ENCODE measurements at places on chromosomes 6 and 20. TPM values are rescaled to one million over a fixed set of nuclear protein-coding genes. Genes with fewer than 3 reads are reported as not detected.
A peak's percentile ranks its signal among the peaks of the same experiment; 100 is the strongest.

- no peak for DNase-seq
Observed at GRCh38 chr6:40986921-40987819, 51.9 kb downstream of the UNC5CL start.

DNA sequence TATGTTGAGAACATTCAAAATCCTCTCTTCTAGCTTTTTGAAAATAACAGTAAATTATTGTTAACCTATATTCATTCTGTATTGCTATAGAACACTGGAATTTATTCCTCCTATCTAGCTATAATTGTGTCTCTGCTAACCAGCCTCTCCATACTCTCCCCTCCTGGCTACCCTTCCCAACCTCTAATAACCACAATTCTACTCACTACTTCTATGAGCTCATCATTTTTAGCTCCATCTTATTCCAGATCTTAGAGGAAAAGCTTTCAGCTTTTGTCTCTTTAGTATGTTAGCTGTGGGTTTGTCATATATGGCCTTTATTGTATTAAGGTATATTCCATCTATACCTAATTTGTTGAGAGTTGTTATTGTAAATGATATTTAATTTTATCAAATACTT lies 108.8 kb downstream of the AIG1 start:
- DNase-seq: no peak

DNA sequence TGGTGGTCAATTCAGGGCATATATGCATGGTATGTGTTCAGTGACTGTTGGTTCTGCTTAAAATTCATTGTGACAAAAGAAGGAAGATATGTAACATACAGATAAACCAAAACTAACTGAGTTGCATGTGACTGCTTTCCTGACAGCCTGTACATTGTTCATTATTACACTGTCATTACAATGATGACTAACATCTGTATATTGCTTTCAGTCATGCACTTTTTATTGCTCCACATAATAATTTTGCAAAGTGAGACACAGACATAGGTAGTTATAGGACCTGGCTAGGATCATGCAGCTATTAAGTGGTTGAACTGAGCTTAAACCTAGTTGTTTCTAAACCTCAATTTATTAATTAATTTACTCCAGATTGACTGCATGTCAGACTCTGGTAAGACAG lies 703.2 kb downstream of the HDGFL1 start:
- no peak for DNase-seq

- no peak for DNase-seq
Observed at GRCh38 chr6:117451671-117452070, 25.9 kb upstream of the ROS1 start.

DNA sequence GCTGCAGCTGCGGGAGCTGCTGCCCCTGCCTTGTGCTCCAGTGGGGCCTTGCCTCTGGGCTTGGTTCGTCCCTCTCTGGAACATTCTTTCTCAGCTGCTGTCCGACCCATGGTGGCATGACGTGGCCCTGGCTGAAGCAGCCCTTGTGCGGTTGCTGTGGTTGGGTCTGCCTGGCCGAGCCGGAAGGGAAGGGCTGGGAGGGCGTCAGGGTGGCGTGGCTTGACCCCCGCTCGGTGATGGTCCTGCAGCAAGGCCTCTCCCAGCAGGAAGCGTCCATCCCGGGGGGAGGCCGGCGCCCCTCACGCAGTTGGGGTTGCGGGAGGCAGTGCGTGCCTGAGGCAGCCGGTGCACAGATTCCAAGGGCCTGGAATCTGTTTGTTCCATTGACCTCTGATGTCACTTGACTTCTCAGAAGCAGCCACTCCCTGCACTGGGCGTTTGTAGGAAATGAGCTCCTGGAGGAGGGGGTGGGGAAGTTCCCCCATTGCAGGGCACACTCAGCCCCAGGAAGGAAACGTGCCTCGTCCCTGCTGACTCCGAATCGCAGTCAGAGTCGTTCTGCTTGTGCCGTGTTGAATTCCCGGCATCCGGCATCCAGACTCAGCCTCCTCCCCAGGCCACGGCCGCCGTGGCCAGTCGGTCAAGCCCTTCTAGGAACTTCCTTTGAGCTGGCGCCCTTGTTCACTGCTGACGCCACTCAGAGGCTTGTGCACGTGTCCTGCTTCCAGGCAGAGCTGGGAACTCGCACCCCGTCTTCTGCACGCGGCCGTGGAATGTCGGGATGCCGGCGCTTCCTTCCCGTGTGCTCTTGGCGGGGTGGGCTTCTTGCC lies 9.7 kb upstream of the TNFRSF6B start:
- DNase-seq: peak; percentile 86

GRCh38 chr20:10550204-10551118 lies 115.4 kb downstream of the SLX4IP start:
- DNase-seq: no peak

The ZNF391 gene
- 0.13 TPM for total RNA-seq

DNA sequence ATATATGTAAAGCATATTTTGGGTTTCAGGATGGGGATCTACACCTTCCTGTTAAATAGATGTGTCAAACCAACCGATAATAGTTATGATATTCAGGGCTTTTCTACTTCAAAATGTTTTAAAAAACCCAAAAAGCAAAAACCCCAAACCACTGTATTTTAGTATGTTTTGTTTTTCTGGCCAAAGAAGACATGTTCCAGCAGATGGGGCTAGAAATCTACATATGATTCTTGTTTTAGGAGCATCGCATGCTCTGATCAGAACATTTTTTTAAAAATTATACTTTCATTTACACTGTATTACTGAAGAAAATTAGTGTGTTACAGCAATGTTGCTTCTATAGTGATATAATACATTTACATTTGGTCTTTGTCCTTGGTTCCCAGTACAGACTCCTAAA lies 11.0 kb downstream of the RMND1 start:
- no peak for DNase-seq

DNA sequence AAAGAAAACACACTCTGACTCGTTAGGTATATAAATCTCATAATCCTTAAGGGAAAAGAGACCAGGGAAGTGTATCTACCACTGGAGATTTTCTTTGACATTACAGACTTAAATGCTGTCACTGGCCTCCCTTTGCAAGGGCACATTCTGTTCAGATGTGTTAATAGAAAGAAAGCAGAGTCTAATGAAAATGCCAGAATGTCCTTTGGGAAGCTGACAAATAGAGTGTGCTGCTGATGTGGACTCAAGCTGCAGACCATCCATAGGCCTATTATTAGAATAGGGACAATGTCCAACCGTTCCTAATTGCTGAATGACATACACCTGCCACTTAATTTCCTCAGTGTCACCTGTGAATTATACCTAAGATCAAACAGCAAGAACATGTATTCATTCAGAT lies 41.2 kb downstream of the SLC35D3 start:
- DNase-seq: no peak

The DNAH8 gene
- not detected for total RNA-seq

DNA sequence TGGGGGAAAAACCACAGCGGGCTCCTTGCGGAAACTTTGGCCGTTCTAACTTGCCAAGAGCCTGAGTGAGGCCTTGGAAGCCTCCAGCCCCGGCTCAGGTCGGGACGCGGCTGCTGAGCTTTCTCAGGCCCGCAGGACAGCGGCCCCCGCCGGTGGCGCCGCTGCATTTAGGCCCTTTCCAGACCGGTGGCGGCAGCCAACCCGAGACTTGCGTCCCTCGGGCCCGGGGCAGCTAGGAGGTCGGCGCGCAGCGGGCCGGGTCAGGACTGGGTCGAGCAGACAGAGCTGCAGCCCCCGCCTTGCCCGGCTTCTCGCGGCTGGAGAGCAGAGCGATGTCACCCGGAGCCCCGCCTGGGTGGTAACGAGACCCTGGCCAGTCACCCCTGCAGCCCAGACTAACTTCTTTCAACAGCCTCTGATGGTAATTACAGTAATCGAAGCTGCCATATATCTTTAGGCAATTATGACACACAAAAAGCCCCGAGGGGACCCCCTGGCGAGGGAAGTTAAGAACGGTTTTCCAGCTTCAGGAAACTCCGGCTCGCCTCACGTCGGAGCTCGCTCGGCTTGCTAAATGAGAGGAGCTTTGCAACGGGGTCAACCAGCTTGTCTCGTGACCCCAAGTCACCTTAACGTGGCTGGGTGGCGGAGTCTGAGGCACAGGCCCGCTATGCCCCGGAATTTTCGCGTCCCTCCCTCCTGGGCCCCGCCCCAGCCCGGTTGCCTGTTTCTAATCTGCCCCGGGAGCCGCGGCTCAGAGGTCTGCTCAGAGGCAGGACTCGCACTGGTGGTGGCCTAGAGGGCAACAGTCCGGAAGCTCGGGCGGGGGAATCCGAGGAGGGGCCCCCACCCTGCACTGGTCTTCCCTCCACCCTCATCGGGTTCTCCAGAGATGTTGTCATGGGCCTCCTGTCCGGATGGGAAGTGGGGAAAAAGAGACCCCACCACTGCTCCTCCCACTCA lies 3.0 kb downstream of the NR2E1 start:
- no peak for DNase-seq

The MEP1A gene
- not detected for total RNA-seq

GRCh38 chr20:41005361-41005729 lies 23.3 kb upstream of the TOP1 start:
- peak; percentile 97 for DNase-seq

- no peak for DNase-seq
Observed at GRCh38 chr6:14867802-14868201, 378.1 kb upstream of the JARID2 start.

- peak; percentile 82 for DNase-seq
Observed at GRCh38 chr6:169253337-169254238, at the start of gene THBS2. Gene THBS2 (minus strand): TSS chr6:169253846. CDS start chr6:169250784, 3,062 bp downstream.
